CD4-positive, alpha-beta T cell treated with Interleukin-12 subunit alpha and Interleukin-12 subunit beta, for 1 hour (primary cell): ENCODE measurements at places on chromosomes 1 and 21.

DNA sequence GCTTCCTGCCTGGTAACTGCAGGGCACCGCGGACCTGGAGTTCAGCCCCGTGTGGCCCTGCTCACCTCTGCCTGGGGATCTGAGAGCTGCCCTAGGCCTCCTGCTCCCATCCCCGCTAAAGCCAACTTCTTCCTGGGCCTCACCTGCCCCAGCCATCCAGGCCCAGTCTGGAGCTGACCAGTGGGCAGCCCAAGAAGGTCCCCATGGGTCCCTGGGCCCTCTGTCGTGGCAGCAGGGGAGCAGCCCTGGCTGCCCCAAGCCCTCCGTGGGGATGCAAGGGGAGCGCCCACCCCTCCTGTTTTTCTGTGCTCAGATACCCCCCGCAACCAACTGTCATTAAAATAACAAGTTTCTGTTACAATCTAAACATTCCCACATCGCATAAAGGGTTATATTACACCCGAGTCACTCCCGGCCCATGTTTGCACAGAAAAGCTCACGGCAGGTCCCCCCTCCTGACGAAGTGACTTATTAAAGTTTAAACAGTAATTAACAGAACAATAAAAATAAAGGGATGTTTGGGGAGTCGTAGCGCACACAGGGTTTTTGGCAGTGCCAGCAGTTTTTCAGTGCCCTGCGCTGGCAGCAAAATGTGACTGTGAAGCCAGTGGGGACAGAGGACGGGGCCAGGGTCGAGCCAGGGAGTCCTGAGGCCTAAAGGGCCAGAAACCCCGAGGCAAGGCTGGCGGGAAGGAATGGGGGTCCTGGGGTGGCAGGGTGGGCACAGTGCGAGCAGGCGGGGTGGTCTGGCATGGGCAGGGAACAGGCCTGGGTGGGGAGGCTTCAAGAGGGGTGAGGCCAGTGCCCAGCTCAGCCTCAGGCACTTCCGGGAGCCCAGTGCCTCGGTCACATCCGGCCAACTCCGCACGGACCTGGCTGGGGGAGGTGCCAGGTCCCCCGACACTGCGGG lies 121.5 kb downstream of the CASZ1 start:
- DNase-seq: no peak

GRCh38 chr1:216739793-216740192 lies 16.6 kb upstream of the ESRRG start:
- DNase-seq: no peak

DNA sequence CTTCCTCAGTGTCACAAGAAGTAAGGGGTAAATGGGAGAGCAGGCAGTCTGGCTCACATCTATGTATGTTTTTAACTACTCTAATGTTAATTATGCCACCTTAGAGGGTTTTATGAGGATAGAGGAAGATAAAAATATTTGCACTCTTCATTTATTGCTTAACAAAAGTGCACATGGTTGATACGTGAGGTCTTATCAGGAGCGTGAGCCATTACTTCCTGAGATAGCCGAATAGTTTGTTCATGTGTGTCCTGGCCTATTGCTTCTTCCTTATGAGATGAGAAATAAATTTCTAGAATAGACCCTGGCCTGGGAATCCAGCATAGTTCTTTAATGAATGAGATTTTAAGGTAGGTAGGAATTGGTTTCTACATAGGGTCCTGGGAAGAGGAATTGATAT lies 471.1 kb upstream of the B3GALT2 start:
- DNase-seq: no peak

DNA sequence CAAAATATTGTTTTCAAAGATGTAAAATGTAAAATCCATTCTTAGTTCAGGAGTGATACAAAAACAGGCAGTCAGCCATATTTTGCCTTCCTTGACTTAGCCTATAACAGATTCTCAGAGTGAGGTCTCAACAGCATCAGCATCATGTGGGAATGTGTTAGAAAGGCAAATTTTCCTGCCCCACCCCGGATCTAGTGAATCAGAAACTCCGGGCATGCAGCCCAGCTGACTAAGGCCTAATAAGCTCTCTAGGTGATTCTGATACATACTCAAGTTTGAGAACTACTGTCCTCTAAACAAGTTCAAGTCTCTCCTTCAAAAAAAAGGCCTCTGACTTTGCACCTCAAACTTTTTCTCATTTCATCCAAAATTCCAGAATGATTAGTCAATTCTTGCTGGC lies 46.9 kb upstream of the PRRC2C start:
- DNase-seq: no peak

GRCh38 chr21:41124641-41125201 lies 43.2 kb upstream of the BACE2 start:
- DNase-seq: no peak

DNA sequence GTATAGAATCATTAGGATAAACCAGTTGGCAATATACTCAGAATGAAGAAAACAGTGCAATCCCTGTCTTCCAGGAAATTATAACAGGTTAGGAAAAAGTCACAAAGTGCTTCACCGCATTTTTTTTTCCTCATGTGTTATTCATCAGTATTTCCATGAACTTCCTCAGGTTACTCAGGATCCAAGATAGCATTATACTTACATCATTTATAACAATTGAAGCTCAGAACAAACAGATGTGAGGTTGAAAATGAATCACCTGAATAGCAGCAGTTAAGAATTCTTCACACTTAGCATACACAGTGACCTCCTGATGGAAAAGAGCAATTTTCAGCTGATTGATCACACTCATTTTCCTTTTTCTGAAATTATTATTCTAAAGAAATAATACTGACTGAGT lies 1040.7 kb upstream of the B3GALT2 start:
- no peak for DNase-seq

DNA sequence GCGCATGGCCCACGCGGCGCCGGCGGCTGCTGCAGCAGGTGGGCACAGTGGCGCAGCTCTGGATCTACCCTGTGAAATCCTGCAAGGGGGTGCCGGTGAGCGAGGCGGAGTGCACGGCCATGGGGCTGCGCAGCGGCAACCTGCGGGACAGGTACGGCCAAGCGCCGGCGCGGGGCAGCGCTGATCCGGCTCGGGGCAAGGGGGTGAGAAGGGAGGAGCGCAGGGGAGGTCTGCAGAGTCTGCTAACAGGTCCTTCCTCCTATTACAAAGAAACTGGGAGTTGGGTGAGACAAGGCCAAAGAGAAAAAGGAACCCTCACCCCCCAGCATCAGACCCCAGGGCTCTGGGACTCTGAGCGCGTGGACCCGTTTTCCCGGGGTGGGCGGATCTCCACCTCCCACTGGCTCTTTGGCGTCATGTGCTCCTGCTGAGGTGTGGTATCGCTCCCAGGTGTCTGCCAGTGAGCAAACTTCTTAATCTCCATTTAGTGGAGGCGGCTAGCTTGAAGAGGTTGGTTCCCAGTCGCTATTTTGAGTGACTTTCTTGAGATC lies 431 bp downstream of the MTARC1 start:
- no peak for DNase-seq

- DNase-seq: no peak
Measured at GRCh38 chr1:176338877-176339276, 124.1 kb upstream of the PAPPA2 start.

DNA sequence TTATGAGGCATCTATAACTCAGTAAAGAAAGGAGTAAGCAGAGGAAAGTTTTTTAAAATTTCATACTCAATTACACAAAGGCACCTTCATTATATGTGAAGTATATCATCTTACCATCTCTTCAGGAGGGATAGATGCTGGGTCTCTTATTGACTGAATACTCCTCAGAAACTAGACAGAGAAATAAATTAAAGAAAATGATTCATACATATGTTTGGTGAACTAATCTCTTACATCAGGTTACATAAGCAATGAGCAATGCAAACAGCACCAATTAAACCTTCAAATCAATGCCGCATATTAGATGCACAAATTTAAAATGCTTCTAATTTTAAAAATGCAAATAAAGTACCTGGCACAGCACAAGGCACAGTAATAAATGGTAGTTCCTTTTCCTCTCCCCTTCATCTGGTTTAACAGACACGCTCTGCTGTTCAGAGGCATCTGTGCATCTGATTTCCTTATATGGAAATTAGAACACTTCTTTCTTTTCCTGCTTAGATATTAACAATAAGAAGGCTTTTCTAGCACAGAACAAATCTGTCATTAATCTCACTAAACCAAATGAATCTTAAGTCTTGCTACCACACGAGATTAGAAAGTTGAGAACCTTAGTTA lies 20.0 kb downstream of the SCYL3 start:
- no peak for DNase-seq

GRCh38 chr1:153429266-153430165 lies 13.2 kb downstream of the S100A7A start:
- DNase-seq: no peak

- no peak for DNase-seq
Measured at GRCh38 chr1:41497461-41498030, 13.1 kb upstream of the EDN2 start.

DNA sequence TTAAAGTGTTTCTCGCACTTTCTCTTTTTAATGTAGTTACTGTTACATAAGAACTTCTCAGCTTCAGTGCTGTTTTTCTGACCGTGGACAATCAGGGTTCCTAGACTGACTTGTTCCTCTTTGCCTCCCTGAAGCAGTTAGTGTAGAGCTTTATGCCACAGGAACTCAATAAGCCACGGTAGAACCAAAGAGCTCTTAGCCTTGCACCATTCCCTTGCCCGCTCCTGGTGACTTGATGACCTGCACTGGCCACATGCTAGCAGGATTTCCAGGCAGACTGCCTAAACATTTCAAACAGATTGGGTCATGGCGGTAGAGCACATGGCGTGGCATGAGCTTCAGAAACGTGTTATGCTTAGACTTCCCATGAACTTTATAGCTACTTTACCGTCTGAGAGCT lies 18.8 kb upstream of the FASLG start:
- no peak for DNase-seq

GRCh38 chr1:184156521-184157393 lies 105.2 kb downstream of the TSEN15 start:
- DNase-seq: no peak

DNA sequence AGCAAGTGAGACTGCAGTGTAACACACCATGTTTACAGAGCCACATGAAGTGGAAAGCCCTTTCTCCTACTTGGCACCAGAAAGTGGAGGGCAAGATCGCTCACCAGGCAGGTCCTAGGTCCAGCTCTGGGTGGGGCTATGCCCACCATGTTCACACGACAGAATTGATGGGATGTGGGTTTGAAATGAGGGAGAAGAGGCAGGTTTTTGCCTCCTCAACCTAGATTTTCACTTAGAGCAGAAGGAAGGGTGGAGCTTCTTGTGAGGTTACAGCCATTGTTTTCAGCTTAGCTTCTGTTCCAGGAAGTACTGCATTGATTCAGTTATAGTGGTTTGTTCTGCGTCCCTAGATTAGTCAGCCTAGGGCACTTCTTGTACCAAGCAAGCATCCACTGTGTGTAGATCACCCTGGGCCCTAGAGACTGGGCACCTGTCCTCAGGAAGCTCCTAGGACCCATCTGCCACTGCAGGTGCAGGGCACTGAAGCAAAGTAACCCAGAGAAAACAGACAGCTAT lies 2.3 kb downstream of the CD53 start:
- peak; percentile 70 for DNase-seq

- no peak for DNase-seq
Measured at GRCh38 chr1:78570539-78570938, 49.7 kb upstream of the IFI44L start.

GRCh38 chr1:110426854-110427253 lies 19.4 kb upstream of the LAMTOR5 start:
- no peak for DNase-seq

DNA sequence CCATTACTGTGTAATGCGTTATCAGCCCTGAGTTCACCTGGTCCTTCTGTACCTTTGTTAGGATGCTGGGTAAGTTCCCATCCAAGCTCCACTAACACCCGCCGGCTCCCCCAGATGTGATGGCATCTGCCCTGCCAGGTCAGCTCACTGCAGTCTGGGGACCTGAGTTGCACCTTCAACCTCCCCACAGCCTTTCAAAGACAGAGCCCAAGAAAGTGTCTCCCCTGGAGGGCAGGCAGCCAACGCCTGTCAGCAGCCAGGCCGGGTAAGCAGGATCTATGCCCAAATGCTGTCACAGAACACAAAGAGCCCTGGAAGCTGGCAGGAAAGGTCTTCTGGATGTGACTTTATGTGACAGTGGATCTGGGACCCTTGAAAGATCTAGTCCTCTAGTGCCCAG lies 13.7 kb downstream of the MRAP start:
- no peak for DNase-seq

- DNase-seq: no peak
Measured at GRCh38 chr21:26441149-26441548, 131.9 kb downstream of the CYYR1 start.

DNA sequence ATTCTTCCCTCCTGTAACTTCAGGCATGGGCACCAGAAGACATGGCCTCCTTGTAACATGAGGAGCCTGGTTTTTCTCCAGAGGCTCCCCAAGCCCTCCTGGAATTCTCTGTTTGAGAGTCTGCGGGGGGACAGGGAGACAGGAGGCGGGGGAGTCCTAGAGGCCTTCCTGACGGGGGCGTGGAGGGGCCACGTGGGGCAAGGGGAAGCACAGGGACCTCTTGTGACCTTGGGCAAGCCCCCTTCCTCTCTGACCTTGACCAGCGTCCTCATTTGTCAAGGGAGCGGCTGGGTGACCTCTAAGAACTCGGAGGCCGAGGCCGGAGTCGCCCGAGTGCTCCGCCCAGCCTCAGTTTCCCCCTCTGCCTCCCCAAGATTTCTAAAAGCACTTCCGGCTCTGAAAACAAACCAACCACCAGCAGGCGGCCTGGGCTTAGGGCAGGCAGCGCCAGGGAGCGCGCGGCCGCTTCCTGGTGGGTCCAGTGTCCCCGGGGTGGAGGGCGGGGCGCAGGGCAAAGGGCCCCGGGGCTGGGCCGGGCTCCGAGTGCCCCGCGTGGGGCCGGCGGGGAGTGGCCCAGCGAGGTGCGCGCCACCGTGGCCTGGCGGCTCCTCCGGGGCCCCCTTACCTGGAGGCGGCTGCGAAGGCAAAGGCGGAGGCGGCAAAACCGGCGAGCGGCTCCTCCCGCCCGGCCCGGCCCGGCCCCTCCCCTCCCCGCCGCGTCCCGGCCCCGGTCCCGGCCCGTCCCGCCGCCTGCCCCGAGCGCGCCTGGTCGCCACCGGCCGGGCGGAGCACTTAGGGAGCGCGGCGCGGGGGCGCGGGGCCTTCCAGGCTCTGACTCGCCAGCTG lies at the start of gene TMCO4:
Gene TMCO4 (minus strand): TSS at position 687 of the 846 bp plus-strand sequence. CDS start 19,158 bp downstream, outside the sequence.
- DNase-seq: peak; percentile 58

DNA sequence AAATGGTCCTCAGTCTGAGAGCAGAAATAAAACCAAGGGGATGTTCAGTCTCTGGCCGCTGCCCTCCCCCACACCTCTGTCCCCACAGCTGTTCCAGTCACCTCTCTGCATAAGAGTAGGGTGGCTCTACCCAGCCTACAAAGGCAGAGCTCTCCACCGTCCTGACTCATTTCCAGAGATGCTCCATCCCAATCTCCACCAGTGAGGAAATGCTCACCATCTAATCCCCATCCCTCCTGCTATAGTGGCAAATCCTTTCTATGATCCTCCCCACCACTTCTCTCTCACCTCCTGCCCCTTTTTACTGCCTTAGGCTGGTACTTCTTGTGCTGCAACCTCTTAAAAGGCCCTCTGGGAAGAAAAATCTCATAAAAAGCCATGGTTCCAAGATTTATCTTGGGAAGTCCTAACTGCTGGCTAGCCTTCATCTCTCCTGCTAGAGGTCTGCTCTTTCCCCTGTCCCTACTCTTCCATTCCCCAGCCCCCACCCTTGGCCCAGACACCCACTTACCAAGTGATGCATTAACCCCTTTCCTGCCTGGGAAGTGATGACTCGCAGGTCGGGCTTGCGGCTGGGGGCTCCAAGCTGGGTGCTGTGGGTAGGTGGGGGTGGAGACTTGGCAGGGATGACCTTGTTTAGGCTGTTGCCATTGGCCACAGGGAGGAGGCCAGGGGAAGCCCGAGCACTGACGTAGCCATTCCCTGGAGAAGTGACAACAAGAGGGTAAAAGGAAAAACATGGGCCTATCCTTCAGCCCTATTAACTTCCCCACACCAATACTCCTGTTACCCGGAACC lies 23.9 kb downstream of the MEF2D start:
- no peak for DNase-seq
